SK-MEL-5 (cell line): ENCODE measurements at places on chromosomes 2 and 18.

DNA sequence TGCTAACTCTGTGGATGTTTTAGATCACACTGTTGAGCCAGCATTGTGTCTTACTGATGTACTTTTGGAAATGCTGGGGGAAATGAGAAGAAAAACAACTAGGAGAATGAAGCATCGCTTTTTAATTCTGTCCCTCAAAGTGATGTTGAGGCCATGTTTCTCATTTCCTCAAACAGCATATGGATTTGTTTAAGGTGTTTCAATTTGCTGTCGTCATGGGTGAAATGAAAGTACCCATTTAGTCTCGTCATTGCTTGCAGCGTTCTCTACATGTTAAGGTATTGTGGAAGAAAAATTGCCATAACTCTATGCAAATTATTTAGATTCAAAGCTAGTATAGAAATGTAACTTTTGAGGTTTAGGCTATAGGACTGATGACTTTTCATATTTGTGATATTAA, 151.3 kb downstream of the KCTD1 start:
- no peak for DNase-seq

- DNase-seq: no peak
These were observed 12.5 kb upstream of the NAB1 start for GRCh38 chr2:190636361-190636760.

DNA sequence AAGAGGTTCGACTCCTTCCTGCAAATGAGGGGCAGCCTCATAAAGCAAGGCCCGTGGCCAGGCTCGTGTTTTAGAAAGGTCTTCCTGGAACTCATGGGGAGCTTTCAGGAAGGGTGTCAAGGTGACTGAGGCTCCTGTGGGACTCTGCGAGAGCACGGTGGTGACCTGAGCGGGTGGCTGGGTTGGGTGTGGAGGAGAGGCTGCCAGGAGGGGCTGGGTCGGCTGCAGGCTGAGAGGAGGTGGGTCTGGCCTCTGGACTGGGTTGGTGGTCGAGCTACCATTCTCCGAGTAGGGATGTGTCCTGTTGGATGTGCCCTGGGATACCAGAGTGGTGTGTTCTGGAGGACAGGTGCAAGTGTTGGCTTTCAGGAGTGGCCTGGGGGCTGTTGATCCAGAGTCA, 86.4 kb downstream of the DGKD start:
- DNase-seq: no peak

DNA sequence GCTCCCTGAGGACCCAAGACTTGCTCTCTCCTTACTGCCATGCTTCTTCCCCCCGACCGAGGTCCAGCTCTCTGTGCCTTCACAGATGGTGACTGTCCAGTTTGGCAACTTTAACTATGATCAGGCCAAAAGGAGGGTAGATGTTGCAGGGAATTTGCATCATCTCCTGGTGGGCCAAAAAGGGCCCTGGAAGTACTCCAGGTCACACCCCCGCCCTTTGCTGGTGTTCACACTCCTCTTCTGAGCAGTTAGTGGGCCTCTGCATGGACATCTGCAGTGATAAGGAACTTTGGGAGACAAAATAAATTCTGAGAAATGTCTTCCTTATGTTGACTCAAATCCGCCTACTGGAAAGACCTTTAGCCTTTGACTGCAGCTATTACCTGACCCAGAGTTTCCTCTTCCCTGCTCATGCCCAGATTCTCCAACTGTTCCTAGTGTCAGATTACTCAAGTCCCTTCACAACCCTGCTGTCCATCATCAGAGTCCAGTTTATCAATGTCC, 234.4 kb downstream of the LOXHD1 start:
- no peak for DNase-seq

GRCh38 chr2:39407516-39408296, 29.4 kb downstream of the MAP4K3 start:
- DNase-seq: no peak

DNA sequence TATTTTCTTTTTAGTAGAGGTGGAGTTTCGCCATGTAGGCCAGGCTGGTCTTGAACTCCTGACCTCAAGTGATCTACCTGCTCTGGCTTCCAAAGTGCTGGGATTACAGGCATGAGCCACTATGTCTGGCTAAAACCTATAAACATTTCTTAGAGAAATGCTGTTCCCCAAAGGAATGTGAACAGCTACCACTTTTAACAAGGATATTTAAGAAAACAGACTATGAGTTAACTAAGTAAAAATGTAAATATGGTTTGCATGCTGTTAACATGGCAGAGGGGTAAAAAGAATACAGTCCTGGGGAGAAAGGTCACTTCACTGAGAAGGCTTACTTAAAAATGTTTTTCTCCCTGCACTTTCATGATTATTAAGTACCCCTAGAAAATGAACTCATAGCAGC, 57.1 kb downstream of the SLC16A14 start:
- DNase-seq: no peak

- no peak for DNase-seq
These were observed 49.8 kb upstream of the ALPP start for GRCh38 chr2:232328516-232329460.

DNA sequence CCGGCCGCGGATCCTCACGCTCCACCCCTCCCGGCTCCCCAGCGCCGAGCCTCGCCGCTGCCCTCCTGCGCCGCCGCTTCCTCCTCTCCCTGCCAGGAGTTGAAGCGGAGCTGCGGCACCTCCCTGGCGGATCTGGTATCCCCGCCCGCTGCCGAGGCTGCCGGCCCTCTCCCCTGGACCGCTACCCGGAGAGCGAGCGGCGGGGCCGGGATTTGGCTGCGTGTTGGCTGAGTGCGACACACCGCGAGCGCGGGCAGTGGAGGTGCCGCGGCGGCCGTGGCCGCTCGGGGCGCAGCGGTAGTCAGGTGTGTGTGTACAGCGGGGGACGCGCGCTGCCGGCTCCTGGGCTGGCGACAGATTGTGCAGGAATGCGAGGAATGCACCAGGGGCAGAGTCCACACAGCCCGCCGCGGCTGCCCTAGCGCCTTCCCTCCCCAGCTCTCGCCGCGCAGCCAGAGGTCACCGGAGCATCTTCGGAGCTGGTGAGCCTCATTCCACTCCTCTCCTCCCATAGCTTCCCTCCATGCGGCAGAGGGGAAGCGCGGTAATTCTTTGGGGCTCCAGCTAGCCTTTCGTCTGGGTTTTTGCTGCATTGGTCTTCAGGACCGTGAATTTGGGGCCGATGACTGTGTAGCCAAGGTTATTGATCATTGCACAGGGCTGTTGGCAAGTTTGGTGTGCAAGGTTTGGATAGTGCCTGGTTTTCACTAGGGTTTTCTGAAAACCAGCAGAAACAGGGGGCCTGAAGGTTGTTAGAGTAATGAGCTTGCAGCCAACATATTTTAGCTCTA, 1.3 kb downstream of the PKP4 start:
- DNase-seq: peak; percentile 38

DNA sequence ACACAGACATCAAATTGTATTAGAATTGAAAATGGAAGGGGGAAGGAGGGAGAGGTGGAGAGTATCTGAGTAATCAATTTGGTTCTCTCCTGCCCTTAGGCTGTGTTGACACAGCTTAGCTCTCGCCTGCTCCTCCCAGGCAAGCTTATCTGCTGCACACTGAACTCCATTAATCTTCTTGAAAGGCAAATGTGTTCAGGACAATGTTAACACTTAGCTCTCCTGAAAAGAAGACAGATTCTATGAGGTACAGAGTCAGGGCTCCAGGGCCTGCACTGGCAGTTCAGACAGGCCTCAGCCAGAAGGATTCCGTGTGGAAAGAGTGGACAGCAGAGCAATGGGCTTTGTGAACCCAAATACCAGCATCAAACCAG, 430.0 kb upstream of the TNP1 start:
- no peak for DNase-seq

DNA sequence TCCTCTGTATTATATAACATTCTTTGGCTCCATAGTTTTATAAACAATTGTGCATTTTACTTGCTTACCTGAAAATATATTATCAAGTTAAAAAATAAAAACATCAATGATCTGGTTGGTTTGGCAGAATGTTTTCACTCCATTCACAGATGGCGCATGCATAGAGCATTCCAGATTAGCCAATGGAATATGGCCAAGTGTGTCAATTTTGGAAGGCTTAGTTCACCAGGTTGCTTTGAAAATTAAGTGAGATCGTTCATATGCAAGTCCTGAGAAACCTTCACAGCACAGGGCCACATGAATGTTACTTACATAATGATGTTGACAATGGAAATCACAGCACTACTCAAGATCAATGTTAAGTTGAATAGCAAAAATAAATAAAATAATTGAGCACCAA, 335.7 kb downstream of the GRB14 start:
- DNase-seq: no peak

- DNase-seq: no peak
These were observed 299.1 kb upstream of the TNP1 start for GRCh38 chr2:217158928-217159327.
